ENCODE measurements at places on chromosomes 6 and 20.

GRCh38 chr6:128807577-128807976, 75.4 kb upstream of the LAMA2 start:
- DNase-seq, result no peak

GRCh38 chr20:39705032-39705431, 742.9 kb downstream of the DHX35 start:
- no peak for DNase-seq

GRCh38 chr6:84182001-84182400, 45.4 kb downstream of the CEP162 start:
- no peak for DNase-seq

DNA sequence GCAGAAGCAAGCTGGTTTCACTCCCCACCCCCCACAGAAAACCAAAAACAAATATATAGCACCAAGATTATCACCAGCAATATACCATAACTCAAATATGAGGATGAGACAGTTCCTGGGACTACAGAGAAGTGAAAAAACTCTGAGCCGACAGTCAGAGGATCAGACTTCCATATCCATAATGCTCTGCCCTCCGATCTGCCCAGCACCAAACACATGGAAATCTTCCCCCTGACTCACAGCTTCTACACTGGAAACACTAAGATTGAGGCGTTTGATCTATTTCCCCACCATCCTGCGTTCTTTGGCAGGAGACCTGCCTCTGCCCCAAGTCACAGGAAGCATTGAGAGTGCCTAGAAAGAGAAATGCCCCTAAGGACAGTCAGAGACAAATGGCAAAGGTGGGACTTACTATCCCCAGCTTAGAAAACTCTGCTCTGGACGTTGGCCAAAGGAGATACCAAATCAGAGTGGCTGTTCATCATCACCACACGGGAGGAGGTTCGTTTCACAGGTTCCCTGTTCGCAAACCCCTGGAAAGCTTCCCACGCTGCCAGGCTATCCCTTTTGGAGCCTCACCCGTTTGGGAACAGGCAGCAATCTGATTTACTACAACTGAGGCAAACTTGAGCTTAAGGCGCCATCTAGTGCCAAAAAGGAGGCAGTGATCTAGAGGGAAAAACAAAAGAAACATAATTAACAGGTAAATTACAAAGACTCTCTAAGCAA, 48.7 kb upstream of the SRSF6 start:
- DNase-seq, result no peak
